Suppressor macrophage treated with lipopolysaccharide for 1 hour (primary cell): ENCODE measurements at places on chromosomes 5 and 9.

DNA sequence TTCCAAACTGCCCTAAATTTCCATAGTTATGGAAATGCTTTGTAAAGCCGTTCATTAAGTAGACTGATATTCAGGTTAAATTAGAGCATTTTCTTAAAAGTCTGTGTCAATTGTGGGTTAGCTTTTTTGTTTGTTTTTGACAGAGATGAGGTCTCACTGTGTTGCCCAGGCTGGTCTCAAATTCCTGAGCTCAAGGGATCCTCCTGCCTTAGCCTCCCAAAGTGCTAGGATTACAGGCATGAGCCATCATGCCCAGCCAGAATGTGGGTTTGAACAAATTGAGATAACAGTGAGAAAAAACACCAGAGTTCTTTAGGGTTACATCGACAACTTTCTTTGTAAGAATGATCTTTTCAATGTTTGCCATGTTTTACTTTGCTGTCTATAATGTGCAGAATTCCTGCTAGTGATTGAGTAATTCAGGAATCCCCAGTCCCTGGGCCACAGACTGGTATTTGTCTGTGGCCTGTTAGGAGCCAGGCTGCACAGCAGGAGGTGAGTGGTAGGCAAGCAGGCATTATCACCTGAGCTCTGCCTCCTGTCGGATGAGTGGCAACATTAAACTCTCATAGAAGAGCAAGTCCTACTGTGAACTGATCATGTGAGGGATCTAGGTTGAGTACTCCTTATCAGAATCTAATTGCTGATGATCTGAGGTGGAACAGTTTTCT lies 80.5 kb downstream of the RAI14 start:
- DNase-seq = peak; percentile 22

GRCh38 chr5:56155992-56156584 lies 77.0 kb downstream of the ANKRD55 start:
- peak; percentile 90 for DNase-seq

- no peak for DNase-seq
These were observed 35.6 kb downstream of the RBM27 start for GRCh38 chr5:146238973-146239372.

DNA sequence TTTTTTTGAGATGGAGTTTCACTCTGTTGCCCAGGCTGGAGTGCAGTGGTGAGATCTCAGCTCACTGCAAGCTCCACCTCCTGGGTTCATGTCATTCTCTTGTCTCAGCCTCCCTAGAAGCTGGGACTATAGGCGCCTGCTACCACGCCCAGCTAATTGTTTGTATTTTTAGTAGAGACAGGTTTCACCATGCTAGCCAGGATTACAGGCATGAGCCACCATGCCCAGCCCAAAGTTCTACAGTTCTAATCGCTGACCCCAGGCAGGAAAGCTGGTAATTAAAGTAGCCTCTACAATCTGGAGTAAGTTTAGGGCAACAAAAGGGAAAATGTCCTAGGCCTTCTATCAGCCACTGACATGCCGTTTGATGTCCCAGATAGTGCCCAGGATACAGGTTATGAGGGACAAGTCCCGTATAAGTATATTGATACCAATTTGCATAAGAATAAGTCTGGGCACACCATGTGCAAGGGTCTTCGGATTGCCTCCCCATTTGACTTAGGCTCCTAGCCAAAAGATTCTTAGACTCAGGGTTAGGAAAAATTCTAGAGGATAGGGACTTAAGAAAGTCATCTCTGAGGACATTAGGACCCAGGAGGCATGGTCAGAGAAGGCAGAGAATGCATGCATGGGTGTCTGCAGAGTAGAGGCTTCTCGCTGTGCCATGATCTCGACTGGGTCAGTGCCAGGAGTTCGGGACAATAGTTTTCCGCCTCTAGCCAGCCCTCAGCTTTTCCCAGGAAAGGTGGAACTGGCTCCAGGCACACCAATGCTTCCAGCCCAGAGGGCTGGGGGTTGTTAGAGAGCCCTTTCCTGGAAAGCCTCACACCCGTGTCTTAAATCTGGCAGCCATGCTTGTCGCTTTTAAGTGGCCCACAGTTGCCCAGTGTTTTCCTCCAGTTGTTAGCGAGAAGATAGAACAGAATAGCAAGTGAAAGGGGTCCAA lies 1111.1 kb downstream of the TAF11L14 start:
- DNase-seq = peak; percentile 36

DNA sequence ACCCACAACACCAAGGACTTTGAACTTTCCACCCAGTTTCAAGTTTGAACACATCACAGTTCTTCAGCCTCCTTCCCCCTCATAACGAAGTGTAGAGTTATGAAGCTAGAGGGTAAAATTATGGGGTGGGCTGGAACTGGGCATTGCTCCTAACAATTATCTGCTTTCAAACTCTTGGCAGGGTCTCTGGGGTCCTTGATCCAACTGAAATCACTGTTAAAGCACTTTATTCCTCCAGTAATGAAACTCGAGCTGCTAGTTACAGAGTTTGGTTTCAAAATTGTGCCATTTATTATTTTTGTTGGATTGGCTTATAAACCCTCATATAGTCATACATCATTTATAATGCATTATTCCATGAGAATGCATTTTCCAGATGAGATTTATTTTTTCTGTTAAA lies 158.5 kb downstream of the RGS3 start:
- no peak for DNase-seq

DNA sequence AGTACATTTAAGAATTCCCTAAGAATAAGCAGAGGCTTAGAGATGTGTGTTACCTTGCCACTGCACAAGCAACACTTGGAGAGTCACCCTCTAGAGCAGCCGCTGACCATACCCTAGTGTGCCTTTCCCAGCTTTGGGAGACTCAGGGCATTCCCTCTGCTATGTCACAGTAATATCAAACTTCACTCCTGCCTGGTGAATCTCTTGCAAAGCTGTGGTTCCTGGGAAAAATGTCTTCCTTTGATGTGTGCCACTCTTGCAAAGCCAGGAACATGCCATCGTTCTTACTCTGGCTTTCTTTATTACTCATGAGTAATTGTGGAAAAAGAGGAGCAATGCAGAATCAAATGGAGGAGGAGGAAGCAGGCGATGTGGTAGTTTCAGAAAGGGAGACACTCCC lies 173.2 kb downstream of the CCDC192 start:
- no peak for DNase-seq

GRCh38 chr9:2743937-2744529 lies 26.7 kb downstream of the KCNV2 start:
- DNase-seq = no peak

GRCh38 chr5:124454081-124454480 lies 292.4 kb downstream of the ZNF608 start:
- no peak for DNase-seq

DNA sequence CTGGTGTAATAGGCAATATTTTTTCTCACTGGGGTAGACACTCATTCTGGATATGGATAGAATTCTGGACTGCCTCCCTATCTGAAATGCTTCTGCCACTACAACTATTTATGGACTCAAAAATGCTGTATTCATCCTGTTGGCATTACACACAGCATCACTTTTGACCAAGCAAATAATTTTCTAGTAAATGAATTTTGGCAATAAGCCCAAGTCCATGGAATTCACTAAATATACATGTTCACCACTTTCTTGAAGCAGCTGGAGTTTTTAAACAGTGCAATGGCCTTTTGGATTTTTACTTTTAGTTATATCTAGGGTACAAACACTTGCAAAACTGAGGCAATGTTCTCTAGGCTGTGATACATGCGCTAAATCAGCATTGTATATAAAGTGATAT lies 724.9 kb upstream of the EDIL3 start:
- DNase-seq = no peak

DNA sequence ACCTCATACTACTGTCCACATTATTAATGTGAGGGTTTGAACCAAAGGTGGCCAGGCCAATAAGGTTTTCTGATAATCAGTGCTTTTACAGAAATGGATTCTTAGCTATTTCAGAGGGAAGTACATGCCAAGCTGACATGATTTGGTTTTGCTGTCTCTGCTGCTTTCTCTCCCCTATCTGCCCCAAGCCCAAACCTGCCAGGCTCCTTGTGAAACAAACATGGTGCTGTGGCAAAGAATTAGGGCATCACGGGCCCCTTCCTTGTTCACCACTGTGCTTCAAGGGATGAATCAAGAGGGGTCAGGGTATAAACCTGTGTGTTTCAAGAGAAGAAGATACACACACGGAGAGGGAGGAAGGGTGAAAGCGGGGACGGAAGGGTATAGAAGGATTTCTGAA lies 41.3 kb upstream of the SMU1 start:
- peak; percentile 38 for DNase-seq

DNA sequence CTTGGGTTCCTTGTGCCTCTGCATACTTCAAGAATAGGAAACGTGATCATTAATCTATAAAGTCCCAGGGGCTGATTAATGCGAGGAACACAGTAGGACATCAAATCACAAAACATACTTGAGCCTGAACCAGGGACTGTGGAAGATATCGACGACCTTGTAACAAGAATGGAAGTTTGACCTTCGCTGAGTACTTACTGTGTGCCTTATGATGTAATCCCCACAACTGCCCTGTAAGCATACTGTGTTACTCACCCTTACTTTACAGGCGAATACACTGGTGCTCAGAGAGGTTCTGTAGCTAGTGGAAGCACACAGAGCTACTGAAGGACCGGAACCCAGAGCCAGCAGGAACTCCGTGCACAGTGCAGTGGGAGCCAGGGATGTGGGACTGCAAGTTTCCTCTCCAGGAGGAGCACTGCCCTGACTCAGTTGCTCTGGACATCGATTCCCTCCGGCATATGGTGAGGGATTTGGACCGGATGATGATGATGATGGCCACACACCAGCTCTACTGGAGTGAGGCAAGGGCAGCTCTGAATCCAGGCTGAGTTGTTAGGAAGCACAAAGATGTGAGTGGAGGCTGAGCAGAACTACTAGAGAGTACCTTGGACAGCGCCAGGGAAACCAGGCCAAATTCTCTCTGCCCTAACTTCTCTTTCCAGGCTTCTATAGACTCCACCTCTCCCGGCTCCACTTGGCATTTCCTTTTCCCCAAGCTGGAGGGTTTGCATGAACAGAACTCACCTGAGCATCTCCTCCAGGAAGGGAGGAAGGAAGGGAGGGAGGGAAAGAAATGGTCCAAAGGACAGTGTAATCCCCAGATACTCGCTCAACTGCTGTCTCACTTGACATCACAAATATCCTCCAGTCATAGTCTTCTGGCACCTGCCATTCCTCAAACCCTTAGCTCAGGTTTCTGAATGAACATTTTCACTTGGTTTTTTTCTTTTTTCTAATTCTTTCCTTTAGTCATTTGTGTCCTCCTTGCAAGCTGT lies 1.5 kb upstream of the GABBR2 start:
- DNase-seq = peak; percentile 31

GRCh38 chr9:115327436-115328122 lies 209.6 kb upstream of the TNC start:
- no peak for DNase-seq

DNA sequence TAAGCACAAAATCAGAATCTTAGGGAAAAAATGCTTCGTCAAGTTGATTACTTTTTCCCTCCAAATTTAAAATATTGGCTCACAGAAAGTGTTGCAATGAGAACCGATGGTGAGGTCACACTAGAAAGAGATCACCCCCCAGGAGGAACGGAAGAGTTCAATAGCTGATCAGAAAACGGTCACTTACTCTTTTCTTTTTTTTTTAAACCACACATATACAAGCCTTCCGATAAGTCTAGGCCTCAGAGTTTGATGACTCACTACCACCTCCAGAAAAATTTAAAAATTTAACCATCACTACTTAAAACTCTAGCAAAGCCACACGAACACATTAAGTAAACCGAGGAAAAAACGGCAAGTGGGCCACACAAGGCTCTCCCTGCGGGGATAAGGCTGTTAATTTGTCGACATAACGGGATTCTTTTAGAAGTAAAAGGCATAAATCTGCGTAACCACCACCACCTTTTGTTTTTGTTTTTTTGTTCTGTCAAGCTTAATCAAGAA lies 1.2 kb downstream of the SURF4 start:
- DNase-seq = peak; percentile 75

DNA sequence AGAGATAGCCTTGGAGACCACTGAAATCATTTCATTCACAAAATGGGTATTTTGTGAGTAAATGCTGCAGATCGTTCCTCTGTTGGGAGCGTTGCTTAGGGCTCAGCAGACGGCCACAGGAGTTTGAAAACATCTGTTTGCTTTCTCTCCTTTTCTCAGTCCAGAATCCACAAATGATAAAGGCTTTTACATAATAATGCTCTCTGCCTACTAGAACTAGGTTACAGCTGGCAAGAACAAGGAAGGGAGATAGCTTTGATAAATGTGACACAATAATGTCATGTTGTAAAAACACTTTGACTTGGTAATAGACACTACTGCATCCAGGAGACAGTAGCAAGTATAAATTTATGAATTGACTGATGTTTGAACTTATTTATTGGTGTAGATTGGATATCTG lies 1072.4 kb upstream of the CDH6 start:
- no peak for DNase-seq

GRCh38 chr5:14767053-14767452 lies 102.5 kb downstream of the OTULIN start:
- DNase-seq = no peak

- DNase-seq = no peak
These were observed 37.9 kb upstream of the RAB3C start for GRCh38 chr5:58544926-58545325.

DNA sequence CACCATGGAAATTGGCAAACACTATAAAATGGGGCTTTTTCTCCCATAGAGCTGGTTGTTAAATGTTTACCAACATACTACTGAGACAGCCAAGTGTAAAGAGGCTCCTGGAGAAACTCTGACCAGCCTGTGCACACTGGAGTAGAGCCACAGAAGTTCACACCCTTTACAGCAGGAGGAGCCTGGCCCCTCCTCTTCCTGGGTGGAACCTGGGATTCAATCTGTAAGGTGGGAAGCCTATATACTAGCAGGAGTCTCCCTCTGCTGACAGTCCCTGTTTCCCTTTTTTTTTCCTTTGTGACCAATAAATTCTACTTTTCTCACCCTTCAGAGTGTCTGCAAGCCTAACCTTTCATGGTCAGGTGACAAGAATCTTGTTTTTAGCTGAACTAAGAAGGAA lies 10.4 kb upstream of the SLC30A5 start:
- peak; percentile 36 for DNase-seq

GRCh38 chr5:134059758-134060495 lies 54.6 kb upstream of the TCF7 start:
- DNase-seq = no peak

- no peak for DNase-seq
These were observed 323.9 kb downstream of the NNT start for GRCh38 chr5:43926923-43927322.
